IPS-NIHi11 (cell line): ENCODE measurements at places on chromosomes 1 and 21.

- DNase-seq, result no peak
These were observed 37.8 kb upstream of the TLR5 start for GRCh38 chr1:223180731-223181321.

DNA sequence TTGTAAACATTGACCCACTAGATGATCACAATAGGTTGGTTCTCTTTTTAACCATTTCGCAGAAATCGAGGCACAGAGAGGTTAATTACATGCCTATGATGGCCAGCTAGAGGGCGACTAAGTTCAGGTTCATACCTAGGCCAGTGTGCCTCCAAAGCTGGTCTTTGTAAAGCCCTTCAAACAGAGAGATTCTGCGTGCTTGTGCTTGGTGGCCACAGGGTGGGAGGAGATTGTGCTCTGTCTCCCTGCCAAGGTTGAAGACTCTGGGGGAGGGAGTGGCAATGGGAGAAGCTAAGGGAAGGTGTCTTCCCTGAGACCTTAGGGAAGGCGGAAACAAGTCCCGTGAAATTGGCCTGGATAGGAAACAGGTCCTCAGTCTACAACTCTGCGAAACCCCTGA, 59.1 kb upstream of the RBM15 start:
- no peak for DNase-seq

- no peak for DNase-seq
These were observed 10.9 kb downstream of the GAS5 start for GRCh38 chr1:173856903-173857302.

GRCh38 chr1:169588112-169588511, 1.8 kb upstream of the F5 start:
- DNase-seq, result no peak

GRCh38 chr1:72283307-72284083, 1.2 kb upstream of the NEGR1 start:
- DNase-seq, result peak; percentile 36

DNA sequence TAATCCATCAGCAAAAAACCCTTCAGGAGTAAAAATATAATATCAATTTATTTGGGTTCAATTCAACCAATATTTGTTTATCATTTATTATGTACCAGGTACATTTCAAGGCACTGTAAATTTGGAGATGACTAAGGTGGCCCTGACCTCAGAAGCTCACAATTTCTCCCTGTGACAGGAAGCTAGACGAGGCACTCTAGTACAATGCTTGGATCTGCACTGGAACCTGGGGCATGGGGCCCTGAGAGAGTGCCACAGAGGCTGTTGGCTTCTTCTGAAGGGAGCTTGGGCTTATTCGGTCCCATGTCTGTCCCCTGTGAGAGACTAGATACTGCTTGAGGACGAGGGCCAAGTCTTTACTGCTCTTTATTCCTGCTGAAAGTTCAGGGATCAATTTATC, 31.5 kb downstream of the RHOU start:
- DNase-seq, result no peak

DNA sequence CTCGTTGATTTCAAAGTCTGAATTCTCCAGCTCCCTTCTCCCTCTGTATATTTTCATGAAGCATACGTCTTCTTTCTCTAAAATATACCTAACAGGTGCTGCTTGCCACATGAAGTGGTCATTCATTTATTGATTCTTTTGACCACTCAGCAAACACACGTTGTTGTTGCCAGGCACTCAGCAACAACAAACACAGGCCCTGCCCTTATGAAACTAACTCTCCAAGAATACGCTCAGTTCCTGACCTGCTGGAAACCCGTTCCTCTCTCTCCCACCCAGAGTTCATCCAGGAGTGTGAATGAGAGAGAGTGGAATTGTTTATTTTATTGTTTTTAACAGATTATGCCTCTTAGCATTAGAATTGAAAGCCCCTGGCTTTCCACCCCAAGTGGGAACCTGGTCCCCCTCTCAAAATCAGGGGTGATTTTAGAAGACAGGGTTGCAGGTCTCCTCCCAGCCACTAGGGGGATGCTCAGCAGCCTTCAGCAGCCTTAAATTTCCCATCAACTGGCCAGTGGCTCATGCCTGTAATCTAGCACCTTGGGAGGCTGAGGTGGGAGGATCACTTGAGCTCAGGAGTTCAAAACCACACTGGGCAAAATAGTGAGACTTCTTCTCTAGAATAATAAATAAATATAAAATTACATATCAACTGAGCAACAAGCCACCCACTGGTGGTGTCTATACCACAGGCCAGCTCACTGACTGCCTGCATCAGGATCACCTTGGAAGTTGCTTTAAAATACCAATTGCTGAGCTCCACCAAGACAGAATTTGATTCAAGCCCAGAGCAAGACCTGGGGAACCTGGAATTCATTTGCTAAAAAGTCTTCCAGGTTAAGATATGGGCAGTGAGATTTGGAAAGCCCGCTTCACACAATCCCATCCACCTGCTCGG, 181.0 kb upstream of the KLHDC7A start:
- DNase-seq, result peak; percentile 74

DNA sequence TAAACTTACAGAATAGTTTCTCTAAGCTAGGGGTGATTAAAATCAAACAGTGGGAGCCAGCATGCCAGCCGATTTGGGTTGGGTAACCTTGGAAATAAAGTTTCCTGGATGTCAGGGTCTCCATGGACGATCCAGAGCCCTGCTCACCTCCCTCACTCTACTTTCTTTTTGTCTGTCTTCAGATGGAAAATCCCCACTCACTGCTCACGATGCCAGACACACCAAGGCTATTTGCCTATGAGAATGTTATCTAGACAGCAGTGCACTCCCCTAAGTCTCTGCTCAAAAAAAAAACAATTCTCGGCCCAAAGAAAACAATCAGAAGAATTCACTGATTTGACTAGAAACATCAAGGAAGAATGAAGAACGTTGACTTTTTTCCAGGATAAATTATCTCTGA, 13.9 kb downstream of the SLAMF7 start:
- DNase-seq, result no peak

DNA sequence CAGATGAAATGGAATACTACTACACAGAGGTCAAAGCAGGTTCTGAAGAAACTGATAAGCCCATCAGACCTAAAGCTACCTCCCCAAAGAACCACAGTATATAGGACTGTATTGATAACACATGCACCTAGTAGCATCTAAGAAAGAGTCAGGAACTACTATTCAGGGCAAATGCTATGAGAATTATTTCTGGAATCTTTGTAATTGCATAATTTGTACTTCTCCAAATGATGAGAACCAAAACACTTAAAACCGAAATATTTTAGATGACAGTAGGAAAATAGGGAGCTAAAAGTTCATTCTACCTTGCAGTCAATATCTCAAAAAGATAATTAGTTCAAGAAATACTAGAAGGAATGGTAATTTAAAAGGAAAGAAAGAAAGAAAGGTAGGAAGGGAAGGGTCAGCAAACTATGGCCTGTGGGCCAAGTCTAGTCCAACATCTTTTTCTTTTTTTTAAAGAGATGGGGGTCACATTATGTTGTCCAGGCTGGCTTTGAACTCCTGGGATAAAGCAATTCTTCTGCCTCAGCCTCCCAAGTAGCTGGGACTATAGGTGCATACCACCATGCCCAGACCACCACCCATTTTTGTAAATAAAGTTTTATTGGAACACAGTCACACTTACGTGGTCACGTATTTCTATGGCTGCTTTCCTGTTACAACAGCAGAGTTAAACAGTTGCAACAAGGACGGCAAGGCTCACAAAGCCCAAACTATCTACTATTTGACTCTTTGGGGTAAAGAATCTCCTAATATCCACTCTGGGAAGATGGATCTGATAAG, 24.0 kb downstream of the EGLN1 start:
- DNase-seq, result no peak

DNA sequence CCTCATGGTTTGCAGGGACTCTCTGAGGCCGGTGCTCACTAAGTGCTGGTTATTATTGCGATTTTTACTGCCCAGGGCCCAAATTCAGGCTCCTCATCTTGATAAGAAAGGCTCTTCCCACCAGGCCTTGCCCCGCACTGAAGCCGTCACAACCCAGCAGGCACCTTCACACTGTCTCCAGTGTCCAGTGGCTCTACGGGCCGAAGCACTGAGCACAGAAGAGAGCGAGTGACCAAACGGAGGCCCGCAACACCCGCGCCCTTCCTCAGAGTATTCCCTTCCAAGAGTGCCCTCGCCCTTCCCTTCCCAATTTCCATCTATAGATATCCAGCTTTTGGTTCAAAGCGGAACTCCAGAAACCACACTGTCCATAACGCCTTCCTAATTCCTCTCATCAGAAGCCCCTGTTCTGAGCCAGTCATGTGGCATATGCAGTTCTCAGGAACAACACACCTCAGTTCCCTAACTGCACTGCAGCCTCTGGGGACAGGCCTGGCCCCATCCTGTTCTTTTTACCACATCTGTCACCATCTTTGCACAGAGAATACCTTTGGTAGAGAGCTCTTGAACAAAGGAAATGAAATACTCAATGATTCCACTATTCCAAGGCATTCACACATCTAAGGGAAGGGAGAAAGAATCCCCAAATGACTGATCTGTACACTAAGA, 15.1 kb downstream of the FALEC start:
- DNase-seq, result no peak

GRCh38 chr1:86191958-86192357, 35.4 kb upstream of the COL24A1 start:
- DNase-seq, result peak; percentile 14

DNA sequence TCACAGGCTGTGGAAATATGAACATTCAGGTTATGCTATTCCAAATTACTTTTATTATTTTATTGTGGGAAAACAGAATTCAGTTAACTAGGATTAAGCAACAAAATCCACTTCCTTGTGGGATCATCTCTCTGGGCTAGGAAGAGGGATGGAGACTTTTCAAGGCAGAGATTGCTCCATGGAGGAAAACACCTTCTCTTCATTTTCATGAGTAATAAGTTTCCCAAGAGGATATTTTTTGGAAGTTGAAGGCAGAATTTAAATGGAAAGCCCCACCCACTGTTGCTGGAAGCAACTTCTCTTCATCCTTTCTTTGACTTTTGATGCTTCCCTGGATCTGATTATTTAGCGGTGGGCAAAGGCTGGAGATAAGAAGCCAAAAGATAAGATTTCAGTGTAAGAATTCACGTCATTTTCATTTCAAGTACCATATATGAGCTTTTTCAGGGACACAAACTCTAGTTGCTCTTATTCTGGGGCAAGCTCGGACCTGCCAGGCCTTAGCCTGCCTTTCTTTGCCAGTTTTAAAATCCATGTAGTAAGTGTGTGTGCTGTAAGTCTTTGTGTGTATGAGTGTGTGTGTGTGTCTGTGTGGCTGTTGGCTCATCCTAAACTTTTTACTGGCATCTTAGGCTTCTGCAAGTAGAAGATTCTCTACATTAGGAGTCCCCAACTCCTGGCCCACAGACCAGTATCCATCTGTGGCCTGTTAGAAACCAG, 11.7 kb upstream of the IL24 start:
- DNase-seq, result no peak

GRCh38 chr1:115958866-115959265, 17.4 kb upstream of the SLC22A15 start:
- no peak for DNase-seq

- DNase-seq, result no peak
These were observed 62.3 kb downstream of the DISP3 start for GRCh38 chr1:11541236-11541635.

GRCh38 chr1:41368801-41369200, 7.6 kb downstream of the FOXO6 start:
- no peak for DNase-seq

DNA sequence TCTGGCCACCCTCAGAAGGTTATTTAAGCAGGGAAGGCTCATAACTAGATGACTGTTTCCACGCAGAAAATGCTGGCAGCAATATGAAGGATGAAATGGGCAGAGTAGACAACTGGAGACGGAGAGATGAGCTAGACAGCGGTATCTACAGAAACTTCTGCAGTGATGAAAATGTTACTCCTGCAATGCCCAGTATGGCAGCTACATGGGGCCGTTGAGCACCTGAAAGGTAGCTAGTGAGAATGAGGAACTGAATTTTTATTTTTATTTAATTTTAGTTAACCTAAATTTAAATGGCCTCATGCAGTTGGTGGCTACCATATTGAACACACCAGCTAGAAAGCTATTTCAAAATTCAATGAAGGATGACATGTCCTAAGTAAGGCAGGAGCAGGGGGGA, 27.3 kb downstream of the SIPA1L2 start:
- DNase-seq, result no peak

GRCh38 chr1:53614231-53615021, 124.5 kb downstream of the GLIS1 start:
- no peak for DNase-seq

GRCh38 chr1:62285440-62285839, 33.8 kb downstream of the KANK4 start:
- DNase-seq, result no peak

DNA sequence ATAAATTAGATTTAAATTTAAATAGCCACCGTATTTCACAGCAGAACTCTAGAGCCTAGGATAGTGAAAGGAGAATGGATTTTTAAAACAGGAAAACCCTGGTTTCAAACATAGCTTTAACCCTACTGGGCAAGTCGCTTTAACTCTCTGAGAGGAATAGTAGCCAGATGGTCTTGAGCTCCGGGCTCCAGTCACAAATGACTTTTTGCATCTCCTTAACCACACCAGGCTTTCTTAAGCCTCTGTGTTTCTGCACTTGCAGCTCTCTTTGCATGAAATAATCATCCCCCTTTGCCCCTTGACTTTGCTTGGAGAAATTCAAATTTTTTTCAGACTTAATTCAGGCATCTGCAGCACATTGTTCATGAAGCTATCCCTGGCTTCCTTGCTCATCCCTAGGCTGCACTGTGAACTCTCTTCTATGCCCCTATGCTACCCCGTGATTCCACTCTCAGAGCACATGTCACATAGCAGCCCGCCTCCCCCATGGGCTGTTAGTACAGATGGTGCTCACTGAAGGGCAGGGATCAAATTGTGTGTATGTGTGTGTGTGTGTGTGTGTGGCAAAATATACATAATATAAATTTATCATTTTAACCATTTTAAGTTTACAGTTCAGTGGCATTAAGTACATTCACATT, 68.8 kb upstream of the DAB1 start:
- DNase-seq, result no peak

DNA sequence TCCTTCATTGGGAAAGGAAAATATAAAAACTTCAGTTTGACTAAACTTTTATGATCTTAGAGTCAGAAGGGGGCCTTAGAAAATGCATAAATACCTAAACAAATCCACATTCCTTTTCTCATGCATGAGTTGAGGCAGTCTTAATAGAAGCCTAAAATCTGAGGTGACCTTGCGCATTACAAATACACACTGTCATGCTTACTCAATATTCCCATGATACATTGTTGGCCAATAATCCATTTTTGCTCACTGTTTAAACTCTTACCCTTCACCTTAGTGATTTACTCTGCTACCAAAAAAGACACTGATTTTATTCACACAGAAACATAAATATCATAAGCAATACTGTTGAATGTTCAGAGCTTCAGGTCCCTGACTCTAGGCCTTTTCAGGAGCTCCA, 19.1 kb upstream of the TMCO1 start:
- no peak for DNase-seq

DNA sequence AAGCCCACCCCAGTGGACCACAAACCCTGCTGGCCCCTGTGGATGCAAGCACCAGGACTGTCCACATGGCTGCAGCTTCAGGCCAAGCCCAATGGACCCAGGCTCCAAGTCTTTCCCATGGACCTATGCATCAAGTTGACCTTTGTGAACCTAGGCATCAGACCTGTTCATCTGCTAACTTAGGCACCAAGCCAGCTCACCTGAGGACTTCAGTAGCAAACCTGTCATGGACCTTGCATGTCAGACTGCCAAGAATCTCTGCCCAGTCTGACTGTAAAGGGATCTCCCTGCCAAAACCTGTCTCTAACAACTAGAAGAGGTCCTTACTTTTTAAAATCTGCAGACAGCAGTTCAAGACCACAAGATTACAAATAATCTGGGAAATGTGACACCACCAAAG, 37.8 kb downstream of the FMO3 start:
- DNase-seq, result no peak

GRCh38 chr1:194024659-194025058, 838.2 kb upstream of the B3GALT2 start:
- DNase-seq, result no peak
